ENCODE measurements at places on chromosomes 12 and 14.

DNA sequence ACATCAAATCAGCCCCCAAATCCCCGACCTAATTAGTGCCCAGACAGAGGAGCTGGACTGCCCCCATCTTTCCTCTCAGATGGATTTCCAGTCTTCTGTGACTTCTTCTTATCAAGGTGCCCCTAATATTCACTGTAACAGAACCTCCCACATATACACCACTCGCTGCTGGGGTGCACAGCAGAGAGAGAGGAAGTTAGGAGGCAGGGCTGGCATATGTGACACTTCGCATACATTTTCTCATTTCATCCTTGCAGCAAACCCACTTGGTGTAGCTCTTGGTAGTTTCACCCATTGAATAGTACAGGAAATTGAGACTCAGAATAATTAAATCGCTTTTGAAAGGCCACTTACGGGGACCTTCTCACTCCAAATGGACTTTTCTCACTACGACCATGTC is 56.5 kb upstream of the CCND2 start:
- DNase-seq = no peak

DNA sequence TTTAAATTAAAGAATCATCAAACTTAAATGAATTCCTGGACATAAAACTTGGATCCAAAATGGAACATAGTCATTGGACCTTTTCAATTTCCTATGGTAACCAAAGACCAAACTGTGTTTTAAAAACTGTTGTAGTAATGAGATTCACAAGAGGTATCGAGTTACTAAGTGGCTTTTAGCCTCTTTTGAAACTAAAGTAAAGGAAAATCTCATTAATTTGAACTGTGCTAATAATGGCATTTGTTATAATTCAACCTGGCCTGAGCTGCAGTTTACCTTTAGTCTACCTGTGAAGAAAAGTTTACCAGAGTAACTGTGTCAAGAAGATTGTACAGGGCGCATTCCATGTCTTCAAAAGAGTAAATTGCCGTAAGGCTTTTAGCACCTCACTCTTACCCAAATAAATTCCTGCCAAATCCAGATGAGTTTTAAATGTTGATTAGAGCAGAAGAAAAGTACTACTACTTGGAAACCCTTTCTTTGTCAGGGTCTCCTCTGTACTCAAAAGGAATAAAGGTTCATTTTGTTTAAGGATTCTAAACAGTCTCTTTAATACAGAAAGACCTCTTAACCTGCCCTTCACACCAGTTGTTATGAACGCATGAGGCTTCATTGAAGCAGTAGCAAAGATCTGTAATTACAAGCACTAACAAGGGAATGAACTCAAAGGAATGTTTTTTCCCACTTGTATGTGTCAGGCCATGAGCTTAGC is 17.1 kb upstream of the MED13L start:
- DNase-seq = no peak

DNA sequence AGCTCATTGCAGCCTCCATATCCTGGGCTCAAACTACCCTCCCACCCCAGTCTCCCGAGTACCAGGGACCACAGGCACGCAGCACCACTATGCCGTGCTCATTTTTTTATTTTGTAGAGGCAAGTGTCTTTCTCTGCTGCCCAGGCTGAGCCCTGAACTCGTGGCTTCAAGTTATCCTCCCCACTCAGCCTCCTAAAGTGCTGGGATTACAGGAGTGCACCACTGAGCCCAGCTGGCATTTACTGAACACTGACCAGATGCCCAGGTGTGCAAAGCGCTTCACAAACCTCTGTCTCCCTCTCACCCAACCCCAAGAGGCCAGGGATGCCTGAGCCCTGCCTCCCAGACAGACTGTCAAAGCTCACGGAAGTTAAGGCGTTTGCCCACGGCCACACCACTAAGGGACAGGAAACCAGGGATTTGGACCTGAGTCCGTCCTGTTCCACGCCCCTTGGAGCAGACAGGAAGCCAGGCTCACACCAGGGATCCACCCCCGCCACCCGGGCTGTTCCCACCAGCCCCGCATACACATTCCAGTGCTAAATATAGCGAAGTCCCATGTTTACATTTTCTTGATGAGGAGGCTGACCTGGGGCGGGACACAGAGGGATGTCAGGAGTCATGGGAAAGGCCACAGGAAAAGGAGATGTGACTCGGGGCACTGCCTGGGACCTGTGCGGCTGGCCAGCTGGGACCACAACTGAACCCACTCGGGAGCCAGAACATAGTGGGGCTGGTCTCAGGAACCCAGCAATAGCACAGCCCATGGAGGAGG is 51.2 kb downstream of the TESC start:
- DNase-seq = no peak

DNA sequence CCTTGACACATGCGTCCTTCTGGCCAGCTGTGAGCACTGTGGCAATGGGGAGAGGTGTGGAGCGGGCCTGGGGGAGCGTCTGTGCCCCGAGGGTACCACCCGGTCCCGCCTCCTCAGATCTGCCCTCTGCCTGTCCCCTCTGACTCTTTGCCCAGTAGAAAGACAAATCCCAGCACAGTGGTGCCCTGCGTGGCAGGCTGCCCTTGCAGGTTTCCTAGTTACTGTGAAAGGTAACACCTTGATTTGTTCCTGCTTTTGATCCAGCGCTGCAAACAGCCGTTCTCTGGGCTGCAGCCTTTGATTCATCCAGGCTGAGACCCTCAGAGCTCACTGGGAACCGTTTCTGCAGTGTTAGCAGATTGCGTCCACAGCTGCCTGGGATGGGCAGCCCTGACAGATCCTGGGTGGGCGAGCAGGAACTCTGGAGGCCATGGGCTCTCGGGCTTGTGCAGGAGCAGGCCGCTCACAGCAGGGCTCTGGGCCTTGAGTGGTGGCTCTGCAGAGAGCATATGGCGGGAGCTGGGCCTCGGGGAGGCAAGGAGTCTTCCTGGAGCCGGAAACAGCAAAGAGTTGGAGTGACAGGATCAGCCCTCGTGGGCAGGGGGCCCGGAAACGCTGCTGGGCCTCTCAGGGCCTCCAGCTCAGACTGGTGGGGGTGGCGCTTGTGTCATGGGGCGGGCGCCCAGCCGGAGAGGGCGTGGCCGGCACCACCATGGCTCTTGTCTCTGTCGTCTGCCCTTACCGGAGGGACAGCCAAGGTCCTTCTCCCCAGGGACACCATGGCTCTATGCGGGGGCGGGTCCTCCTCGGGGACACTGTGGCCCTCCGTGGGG is 16.6 kb downstream of the FBRSL1 start:
- no peak for DNase-seq

Measured in MM.1S (cell line).